ENCODE measurements at places on chromosomes 7 and 10.

DNA sequence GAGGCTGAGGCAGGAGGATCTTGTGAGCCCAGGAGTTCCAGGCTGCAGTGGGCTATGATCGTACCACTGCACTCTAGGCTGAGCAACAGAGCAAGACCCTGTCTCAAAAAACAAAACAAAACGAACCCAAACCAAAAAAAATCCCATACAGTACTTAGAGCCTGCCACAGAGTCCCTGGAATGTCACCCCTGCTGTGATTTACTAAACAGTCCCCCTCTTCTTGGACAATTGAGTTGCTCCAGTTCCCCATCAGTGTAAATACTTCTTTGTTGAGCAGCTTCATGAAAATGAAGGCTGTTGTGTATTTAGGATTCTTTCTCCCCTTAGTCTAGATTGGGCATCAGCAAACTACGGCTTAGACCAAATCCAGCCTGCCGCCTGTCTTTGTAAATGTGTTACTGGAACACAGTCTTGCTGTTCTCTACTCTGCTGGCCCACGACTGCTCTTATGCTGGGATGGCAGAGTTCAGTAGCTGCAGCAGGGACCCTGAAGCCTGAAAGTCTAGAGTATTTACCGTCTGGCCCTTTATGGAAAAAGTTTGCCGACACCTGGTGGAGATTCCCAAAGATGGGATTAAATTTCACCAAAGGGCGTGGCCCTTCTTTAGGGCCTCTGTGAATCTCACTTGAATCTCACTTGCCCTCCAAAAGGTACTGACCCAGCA is 57.8 kb downstream of the PALD1 start:
- no peak for DNase-seq

DNA sequence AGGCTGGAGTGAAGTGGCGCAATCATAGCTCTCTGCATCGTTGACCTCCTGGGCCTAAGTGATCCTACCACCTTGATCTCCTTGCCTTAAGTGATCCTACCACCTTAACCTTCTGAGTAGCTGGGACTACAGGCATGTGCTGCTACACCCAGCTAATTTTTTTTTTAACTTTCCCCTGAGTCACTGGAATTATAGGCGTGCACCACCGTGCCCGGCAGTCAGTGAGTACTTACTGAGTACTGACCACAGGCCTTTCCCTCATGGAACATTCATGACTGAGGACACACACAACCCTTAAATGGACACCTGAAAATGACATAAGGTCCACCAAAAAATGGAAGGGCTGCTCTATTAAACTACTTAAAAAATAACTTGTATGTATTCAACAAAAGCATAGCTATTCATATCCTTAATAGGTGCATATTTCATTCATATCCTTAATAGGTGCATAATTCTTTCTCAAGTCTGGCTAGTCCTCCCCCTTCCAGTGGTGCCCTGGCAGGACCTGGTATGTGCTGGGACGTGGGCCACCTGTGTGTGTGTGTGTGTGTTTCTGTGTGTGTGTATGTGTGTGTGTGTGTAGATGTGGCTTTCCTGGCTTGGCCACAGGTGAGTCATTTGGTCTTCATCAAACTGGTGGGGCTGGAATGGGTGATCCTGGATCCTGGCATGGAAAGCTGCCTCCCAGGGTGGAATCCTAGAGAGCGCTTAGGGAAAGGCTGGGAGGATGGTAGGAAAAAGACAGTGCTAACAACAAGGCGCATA is 3.5 kb downstream of the FAM180A start:
- peak; percentile 88 for DNase-seq

DNA sequence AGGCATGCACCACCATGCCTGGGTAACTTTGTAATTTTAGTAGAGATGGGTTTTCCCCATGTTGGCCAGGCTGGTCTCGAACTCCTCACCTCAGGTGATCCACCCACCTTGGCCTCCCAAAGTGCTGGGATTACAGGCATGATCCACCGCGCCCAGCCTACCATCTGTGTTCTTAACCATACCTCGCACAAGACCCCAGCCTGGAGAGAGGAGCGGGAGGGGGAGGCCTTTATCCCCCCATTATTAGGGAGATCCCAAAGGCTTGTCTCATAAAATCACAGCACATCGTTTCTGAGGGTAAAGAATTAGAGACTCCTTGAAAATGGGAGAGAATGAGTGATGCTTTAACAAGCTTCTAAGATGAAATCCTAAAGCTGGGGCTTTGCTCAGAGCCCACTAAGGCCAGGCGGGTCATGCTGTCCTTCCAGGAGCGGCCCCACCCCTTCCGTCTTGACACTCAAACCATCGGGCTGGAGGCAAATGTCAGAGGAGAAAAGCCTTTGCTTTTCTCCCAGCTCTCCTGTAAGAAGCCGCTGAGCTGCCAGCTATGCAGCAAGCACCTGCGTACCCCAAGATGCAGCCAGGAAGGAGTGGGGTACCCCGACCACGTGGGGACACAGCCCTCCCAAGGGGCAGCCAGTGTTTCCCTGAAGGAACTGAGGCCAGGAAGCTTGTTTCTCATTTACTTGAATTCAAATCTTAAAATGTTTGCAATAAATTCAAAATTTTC is 339.7 kb downstream of the PTPRN2 start:
- DNase-seq: no peak

DNA sequence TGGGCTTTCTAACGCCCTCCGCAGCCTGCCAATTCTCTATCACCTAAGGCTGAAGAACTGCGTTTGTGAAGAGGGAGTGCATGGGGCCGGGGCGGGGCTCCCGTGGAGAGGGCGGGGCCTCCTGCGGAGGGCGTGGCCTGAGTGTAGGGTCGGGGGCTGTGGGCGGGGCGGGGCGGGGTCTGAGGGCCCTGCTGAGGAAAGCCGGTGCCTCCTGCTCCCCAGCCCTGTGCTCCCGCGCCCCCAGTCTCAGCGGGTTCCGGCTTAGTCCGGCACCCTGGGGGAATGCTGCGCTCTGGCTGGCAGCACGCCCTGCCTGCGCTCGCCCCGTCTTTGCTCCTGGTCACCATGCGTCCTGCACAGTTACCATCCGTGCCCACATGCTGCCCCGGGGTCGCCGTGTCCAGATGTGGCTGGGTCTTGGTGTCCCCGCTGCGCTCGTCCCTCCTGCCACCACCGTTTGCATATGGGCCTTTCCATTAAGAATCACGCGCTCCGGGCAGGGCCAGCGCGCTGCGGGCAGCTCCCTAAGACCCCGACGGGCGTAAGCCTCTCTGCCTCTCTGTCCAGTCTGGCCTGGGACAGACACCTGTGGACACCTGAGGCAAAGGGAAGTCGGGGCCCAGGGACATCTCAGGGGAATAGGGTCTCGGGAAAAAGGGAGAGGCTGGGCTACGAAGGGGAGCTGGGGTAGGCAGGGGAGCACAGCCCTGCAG is 144.0 kb upstream of the RET start:
- DNase-seq: no peak

GRCh38 chr10:15237351-15237750 is 68.9 kb upstream of the NMT2 start:
- peak; percentile 72 for DNase-seq

DNA sequence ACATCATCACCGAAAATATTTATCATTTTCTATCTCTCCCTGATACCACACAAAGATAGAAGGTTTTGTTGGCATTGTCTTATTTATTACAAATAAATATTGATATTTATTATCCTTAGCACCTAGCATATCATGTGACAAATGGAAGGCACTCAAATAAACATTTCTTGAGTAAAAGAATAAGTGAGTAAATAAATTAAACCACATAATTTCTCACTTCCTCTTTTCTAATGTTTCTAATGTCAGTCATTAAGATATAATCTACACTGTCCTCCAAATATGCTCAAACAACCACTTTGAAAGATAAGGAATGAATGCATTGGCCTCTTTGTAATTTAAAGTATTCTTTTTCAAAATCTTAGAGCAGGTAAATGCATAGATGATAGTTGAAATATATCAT is 1027.8 kb upstream of the LRRTM3 start:
- DNase-seq: no peak
